HL-60 (cell line): ENCODE measurements at places on chromosomes 13 and 19.

DNA sequence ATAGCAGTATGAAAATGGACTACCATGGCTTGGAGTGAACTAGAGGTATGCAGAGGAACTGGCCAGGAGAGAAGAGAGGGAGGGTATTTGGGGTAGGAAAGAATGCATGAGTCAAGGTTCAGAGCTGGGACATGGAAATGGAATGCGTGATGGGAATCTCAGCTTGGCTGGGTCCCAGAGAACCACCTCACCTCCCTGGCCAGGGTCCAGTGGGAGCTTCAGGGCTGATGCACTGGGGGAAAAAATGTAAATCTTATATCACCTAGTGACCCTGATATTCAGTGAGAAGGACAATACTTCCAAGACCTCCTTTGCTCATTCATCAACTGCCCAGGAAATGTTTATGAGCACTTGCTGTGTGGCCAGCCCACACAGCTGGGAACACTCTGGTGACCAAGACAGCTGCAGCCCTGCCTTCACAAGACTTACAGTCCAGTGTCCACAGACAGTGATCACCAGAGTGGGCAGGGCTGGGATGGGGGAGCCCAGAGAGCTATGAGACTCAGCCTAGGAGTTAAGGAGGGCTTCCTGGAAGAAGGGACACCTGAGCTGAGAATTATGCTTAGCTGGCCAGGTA is 12.8 kb downstream of the IGSF23 start:
- no peak for DNase-seq

DNA sequence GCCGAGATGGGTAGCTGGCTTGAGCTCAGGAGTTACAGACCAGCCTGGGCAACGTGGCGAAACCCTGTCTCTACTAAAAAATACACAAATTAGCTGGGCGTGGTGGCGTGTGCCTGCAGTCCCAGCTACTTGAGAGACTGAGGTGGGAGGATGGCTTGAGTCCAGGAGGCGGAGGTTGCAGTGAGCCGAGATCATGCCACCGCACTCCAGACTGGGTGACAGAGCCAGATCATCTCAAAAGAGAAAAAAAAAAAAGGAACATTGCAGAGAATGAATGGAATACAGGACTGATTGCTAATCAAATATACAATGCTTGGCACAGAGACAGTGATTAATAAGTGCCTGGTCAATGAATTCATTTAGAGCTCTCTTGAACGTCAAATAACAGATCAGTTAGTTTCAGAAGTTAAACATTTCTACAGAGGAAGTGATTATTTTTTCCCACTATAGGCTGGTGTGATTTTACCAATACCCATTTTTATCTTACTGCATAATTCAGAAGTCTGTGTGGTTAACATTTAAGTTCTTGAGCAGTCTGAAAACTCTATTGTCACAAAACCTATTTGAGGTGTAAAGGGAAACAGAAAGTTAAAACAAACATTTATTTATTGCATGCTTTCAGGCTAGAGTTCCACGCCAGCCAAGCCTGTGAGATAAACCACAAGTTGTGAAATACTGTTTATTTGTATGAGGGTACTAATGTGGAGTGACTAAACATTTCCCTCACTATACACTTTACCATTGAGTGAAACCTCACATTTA is 7.7 kb upstream of the TBC1D4 start:
- DNase-seq = peak; percentile 46

DNA sequence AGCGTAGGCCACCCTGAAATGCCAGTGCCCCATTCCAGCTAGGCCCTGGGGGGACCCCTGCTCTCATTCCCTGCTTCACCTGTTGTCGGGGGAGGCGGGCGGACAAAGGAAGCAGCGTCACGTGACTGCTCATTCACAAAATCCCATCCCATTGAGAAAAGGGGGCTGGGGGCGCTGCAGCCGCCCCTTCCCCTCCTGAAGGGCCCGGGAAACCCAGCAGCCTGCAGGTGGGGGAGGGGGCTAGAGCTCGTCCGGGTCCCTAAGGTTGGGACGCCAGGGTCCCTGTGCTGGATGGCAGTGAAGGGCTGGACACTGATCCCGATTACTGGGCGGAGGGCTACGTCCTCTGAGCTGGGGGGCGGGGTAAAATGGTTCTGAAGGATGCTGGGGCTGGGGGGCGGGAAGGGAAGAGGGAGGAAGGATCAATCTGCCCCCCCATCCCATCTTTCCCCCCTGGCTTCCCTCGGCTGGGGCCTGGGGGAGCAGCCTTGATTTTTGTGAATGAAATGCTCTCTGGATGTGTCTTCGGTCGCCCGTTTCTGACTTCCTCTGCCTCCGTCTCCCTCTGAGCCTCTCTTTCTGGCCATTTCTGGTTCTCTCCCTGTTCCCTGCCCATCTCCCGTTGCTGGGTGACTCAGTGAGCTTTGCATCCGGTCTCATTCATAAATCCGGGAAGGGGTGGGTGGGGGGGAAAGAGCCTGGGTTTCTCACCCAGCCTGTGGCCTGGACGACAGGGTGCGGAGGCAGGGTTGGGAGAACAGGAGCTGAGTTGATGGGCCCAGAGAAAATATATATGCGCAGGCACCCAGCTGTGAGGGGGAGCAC is 816 bp downstream of the SPRED3 start:
- no peak for DNase-seq

DNA sequence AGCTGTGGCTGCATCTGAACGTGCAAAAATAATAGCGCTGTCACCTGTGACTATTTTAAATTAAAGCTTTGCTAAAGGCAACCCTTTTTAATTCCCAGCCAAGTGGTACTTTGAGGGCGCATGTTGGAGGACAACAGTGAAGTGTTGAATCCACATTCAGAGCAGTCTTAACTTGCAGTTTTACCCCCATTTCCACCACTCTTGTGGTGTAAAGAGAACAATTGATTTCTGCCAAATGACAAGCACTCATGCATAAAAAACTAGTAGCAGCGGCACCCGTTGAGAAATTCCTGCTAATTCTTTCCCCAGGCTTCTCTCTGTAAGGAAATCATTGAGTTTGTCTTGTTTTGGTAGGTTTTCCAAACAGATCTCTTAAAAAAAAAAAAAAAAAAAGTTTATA is 1033.3 kb downstream of the EFNB2 start:
- no peak for DNase-seq

DNA sequence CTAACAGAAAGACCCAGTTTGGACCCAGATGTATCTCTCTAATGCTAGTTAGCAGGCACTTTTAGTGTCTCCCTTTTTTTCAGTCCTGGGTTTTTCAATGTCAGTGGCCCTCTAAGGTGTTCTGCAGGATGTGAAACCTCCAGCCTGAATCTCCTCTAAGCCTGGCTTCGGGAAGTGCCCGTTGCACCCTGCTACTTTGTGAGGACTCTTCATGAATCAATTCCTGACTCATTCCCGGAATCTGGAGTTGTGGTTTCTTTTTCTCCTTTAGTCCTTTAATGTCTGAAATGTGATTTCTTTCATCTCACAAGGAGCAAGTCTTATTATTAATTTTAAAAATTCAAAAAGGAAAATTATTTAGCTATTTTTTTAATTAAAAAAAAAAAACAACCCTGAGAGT is 116.0 kb downstream of the ZNF536 start:
- DNase-seq = no peak

GRCh38 chr13:57825066-57825465 is 193.5 kb downstream of the PCDH17 start:
- no peak for DNase-seq

DNA sequence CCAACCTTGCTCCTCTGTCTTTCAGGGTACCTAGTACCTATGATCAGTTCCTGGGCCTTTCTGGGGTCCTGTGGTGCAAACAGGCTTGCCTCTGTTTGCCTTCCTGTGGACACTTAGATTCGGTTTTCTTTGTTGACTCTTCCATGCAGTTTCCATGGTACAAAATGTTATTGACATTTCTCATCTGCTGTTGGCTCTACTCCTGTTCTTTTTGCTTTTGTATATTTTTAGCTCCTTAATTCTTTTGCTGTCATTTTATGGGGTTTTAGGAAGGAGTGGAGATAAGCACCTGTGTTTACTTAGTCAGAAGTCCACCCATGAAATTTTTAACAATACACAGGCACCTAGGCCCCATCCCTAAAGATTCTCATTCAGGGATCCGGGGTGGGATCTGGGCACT is 20.5 kb upstream of the CNMD start:
- DNase-seq = no peak

DNA sequence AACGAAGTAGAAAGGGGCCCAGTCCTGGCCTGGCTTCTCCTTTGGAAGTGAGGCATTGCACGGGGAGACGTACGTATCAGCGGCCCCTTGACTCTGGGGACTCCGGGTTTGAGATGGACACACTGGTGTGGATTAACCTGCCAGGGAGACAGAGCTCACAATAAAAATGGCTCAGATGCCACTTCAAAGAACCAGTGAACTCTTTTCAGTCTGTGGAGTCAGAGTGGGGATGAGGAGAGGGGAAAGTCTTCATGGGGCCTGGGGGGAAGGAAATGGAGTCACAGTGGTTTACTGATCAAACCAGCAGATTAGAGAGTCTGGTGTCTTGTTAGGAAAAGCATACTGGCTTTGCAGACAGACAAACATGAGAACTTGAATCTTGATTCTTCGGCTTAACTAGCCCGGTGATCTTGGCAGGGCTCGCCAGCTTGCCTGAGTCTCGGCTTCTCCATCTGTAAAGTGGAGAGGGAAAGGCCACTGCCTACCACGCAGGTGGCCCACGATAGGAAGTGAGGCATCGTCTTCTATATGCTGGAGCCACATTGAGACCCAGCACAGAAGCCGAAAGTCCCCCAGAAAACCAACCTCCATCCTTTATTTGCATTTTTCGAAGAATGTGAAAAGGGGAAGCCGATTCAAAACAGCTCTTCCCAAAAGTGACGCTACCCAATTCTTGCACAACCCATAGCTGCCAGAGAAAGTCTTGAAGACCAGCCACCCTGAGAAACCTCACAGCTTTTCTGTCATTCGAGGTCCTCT is at the start of gene FFAR1:
Gene FFAR1, plus strand, starts transcription at position 732 of the 759 bp plus-strand sequence. CDS start 3,650 bp downstream, outside the sequence.
- peak; percentile 86 for DNase-seq

GRCh38 chr13:39451860-39452301 is 151.1 kb downstream of the LHFPL6 start:
- peak; percentile 75 for DNase-seq

- no peak for DNase-seq
These were observed 1090.4 kb downstream of the PCDH9 start for GRCh38 chr13:66139701-66140100.

- no peak for DNase-seq
These were observed 8.1 kb downstream of the ZNF749 start for GRCh38 chr19:57443121-57443696.

DNA sequence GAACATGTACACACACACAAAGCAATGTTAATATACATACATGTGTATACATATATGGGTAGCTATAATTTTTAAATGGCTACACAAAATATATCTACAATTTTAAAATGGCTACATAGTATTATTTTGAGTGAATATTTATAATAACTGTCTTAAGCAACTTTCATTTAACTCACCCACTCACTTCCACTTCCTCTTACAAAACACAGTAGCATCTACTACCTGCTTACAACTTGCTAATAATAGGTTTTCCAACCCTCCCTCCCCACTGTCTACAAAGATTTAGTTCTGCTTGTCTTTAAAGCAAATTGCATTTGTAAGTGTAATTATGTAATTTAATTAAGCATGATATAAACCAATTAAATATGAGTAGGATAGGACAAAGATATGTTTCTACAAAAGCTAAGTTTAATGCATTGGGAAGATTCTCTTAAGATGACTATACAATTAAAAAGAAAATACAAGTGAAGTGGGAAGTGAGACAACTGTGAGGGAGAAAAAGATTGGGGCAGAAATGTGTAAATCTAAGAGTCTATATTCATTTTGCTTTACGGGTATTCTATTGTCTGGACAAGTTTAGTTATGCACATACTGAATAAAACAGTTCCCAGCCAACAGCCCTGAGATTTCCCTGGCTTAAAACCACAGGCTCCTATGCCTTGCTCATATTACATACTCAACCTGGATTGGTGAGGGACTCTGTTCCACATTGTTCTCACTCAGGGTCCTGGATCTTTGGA is 583.1 kb downstream of the EFNB2 start:
- peak; percentile 2 for DNase-seq

DNA sequence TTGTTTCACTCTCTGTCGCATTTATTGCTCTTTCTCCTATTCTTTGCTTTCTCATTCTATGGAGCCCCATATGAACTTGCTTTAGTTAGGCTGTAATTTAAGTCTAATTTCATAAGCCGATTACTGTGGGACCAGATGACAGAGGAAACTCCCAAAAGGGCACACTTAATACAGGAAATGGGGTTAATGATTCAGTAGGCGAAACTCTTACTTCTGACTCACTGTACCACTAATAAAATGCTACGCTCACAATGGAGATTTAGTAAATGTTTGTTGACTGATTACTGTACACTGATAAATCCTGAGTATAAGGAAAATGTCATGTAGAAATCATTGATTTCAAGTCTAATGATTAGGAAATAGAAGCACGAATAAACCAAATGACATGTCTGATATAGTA is 276.4 kb downstream of the KLF5 start:
- DNase-seq = no peak

DNA sequence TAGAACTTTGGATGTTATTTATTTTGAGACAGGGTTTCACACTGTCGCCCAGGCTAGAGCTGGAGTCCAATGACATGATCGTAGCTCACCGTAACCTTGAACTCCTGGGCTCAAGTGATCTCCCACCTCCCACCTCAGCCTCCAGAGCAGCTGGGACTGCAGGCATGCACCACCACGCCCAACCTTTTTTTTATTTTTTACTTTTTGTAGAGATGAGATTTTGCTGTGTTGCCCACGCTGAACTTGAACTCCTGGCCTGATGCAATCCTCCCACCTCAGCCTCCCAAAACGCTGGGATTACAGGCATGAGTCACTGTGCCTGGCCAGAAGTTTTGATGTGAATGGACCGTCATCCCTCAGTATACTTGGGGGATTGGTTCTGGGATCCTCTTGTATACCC is 13.7 kb downstream of the ANKRD27 start:
- DNase-seq = no peak

DNA sequence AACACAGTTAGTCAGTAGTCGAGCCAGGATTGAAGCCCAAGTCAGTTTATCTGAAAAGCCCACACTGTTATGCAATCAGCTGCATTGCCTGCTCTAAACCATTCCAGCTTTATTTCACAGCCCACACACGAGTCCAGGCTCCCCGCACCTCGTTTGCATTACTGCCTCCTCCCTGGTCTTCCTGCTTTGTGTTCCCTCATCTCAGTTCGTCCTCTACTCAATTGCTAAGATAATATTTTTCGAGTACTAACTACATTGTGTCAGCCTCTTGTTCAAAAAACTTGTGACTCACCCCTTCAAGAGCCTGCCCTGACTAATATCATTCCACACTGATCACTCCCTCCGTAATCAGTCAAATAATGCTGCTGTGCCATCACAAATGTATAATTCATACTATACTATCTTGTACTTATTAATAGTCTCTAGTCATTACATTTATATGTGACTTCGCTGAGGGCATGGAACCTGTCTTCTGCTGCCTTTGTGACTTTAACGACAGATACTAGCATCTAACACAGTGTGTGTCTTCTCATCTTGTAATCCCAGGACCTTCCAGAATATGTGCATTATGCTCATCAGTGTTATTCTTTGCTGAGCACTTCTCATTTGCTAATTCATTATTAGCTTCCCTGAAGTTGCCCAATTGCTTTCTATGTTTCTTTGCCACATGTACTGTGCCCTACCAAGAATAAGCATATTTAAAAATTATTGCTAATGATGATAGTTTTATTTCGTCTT is 26.2 kb upstream of the WDFY2 start:
- peak; percentile 40 for DNase-seq
